ENCODE measurements at places on chromosomes 4 and X. TPM values are rescaled to one million over a fixed set of nuclear protein-coding genes. Genes with fewer than 3 reads are reported as not detected.

DNA sequence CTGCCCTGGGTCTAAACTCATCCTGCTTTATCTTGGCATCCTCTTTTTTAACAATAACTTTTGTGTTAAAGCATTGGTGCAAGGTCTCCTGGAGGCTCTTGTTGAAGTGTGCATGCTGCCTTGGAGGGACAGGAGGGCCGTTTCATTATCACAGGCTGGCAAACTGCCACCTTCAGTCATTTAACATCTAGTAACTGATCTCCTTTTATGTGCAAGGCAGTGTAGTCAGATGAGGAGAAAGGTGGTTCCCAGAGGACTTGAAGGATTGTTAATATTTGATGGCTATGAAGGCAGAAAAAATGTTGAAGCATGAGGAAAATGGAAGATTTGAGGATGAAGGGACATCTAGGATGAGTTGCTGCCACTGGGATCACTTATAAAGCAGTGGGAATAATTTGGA lies 439.4 kb downstream of the RAPGEF2 start:
- H3K27me3 ChIP-seq, result no peaks in the 10 kb centered on the region
- no peak overlapping the region for H3K4me3 ChIP-seq
- no peak overlapping the region for H3K27ac ChIP-seq

- H3K4me3 ChIP-seq, result no peak overlapping the region
- H3K27ac ChIP-seq, result no peak overlapping the region
- no peaks in the 10 kb centered on the region for H3K27me3 ChIP-seq
Measured at GRCh38 chrX:57900975-57901374, 9.3 kb downstream of the ZXDA start.

DNA sequence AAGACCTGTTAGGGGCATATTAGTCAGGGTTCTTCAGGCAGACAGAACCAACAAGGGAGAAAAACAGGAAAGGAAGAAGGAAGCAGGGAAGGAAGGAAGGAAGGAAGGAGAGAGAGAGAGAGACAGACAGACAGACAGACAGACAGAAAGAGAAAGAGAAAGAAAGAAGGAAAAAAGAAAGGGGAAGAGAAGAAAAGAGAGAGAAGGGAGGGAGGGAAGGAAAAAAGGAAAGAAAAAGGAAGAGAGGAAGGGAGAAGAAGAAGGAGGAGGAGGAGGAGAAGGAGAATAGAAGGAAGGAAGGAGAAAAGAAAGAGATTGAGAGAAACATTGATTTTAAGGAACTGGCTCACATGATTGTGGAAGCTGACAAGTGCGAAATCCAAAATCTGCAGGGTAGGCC lies 89.0 kb downstream of the DHX15 start:
- H3K27ac ChIP-seq, result no peak overlapping the region
- peaks cover 5% of the 10 kb centered on the region for H3K27me3 ChIP-seq
- DNase-seq, result no peak
- H3K4me1 ChIP-seq, result no peaks in the 10 kb centered on the region

DNA sequence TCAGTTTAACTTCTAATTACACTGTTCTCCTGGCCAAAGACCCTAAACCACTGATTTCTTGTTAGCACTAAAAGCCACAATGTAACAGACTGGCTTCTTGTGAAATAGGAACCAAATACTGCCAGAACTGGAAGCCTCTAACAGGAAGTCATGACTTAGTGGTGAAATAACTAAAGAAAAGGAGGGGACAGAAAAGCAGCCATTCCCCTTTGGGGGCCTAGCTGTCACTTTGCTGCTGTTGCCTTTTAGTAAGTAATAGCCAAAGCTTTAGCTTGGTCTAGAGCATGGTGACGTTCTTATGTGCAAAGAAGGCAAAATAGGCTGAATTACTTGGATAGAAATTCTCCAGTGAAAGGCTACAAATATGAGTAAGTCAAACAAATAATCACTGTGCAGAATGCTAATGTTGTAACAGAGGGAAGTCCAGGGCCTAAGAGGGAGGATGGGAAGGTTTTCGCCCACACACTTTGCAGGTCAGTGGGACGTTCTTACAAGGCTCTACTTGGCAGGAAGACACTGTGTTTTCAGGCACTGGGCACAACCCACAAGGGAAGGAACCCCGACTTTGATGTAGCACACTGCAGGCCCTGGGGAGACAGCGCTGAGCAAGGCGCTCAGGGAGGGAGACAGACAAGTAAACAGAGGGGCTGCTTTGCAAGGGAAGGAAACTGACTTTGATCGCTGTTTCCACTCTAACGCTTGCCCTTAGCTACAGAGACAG lies 16.7 kb downstream of the GAB3 start:
- peak overlapping the region; percentile 77 for H3K4me3 ChIP-seq
- H3K4me1 ChIP-seq, result peaks cover 94% of the 10 kb centered on the region
- no peak for DNase-seq
- peaks cover 17% of the 10 kb centered on the region for H3K36me3 ChIP-seq
- H3K27ac ChIP-seq, result peak overlapping the region; percentile 96

DNA sequence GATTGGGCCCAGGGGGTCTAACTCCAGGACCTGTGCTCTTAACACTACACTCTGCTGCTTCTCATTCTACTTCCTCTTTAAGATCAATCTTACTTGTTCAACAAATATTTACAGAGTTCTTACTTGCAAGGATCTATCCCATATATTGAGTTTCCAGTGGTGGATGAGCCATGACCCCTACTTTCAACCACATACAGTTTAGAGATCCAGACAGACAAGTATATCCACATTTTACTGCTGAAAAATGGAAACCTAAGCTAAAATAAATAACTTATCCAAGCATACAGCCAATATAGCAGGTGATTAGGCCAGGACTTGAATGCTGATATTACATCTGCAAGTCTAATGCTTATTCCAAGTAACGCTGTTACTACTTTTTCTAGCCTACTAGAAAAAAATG lies 18.7 kb downstream of the TMEM150C start:
- H3K27ac ChIP-seq, result no peak overlapping the region
- no peak overlapping the region for H3K4me3 ChIP-seq
- no peaks in the 10 kb centered on the region for H3K4me1 ChIP-seq
- no peak for DNase-seq
- peaks cover 5% of the 10 kb centered on the region for H3K27me3 ChIP-seq
- no peaks in the 10 kb centered on the region for H3K36me3 ChIP-seq

ITM2A gene
- 114 TPM for total RNA-seq

CHRDL1 gene
- total RNA-seq, result not detected

- peaks cover 10% of the 10 kb centered on the region for H3K27me3 ChIP-seq
- DNase-seq, result no peak
- H3K36me3 ChIP-seq, result peaks cover 1% of the 10 kb centered on the region
- no peak overlapping the region for H3K27ac ChIP-seq
- H3K4me3 ChIP-seq, result no peak overlapping the region
Measured at GRCh38 chr4:37693450-37694190, 7.4 kb upstream of the RELL1 start.

PPM1K gene
- 39.5 TPM for total RNA-seq

DNA sequence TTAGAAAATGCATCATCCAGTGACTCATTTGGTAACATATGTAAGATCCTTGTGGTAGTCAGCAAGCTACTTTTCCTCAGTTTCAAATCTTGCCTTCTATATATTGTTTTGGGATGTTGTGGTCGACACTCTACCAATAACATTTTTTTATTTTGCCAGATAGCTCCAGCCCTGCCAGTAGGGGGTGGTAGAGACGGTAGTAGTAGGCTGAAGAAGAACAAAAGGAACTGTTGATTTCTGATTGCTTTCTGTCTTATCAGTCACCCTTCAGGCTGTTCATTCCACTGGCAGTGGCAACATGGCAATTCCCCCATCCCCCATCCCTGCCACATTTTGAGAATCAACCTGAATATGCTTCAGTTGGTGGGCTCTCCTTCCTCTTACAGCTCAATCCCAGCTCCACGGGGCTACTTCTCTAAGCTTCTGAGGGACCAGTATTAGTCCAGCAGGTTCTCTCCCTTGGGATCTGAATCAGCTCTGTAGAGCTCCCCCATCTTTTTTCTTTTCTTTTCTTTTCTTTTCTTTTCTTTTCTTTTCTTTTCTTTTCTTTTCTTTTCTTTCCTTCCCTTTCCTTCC lies 171.5 kb upstream of the VEGFC start:
- H3K4me1 ChIP-seq, result no peaks in the 10 kb centered on the region
- no peaks in the 10 kb centered on the region for H3K27me3 ChIP-seq
- no peak overlapping the region for H3K27ac ChIP-seq

DNA sequence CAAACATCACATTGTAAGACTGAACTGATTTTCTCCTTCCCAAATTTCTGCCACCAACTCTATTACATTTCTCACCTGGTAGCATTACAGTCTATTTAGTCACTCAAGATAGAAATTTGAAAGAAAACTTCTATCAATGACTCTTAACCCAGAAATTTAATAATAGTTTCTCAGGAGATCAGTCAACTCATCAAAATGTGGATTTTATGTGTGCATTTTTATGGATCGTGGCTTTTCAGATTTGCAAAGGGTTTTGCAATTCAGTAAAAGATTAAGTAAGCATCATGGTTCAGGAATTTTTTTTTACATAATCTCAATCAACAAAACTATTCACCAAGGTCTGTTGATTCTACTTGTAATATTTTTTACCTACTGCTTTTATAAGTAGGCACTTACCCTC lies 111.1 kb downstream of the CFAP299 start:
- DNase-seq, result no peak
- peaks cover 1% of the 10 kb centered on the region for H3K27me3 ChIP-seq
- H3K27ac ChIP-seq, result no peak overlapping the region
- no peaks in the 10 kb centered on the region for H3K4me1 ChIP-seq

- no peak for DNase-seq
- H3K4me1 ChIP-seq, result no peaks in the 10 kb centered on the region
- H3K36me3 ChIP-seq, result peaks cover 5% of the 10 kb centered on the region
- H3K4me3 ChIP-seq, result no peak overlapping the region
- no peaks in the 10 kb centered on the region for H3K27me3 ChIP-seq
Measured at GRCh38 chr4:48639807-48640206, 140.3 kb downstream of the FRYL start.

GLRA3 gene
- not detected for total RNA-seq

TLR2 gene
- total RNA-seq, result 1.0 TPM

GRCh38 chrX:46634577-46634976 lies 61.0 kb downstream of the CHST7 start:
- DNase-seq, result no peak
- peaks cover 43% of the 10 kb centered on the region for H3K4me1 ChIP-seq
- peaks cover 31% of the 10 kb centered on the region for H3K36me3 ChIP-seq

S100P gene
- total RNA-seq, result 1.9 TPM

DNA sequence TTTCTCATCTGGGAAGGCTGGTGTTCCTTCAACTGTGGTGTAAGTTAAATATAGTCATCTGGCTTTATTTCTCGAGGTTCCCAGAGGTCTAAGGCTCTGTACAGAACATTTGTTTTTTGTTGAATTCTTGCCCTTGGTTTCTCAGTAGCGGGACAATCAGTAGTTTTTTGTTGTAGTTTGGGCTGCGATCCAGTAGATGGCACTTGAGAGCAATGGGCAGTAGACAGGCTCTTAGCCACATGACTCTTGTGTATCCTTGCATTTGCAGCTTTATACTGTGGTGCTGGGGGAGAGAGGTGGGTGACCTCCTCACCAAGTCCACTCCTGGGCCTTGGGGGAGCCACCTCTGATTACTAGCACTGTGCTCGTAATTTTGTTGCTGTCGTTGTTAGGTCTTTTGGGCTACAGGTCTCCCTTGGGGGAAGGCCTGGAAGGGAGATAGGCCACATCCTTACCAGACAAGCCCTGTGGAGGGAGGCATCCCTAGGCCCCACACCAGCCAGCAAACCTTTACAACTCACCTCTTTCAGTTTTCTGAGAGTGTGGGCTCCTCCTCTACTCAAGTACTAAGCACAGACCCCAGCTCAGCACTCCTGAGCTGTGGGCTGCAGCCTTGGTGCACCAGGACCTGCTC lies 8.1 kb downstream of the ETDB start:
- no peak overlapping the region for H3K4me3 ChIP-seq
- peak; percentile 26 for DNase-seq
- no peak overlapping the region for H3K27ac ChIP-seq
- H3K36me3 ChIP-seq, result no peaks in the 10 kb centered on the region
- H3K27me3 ChIP-seq, result peaks cover 25% of the 10 kb centered on the region
- peaks cover 13% of the 10 kb centered on the region for H3K4me1 ChIP-seq

DNA sequence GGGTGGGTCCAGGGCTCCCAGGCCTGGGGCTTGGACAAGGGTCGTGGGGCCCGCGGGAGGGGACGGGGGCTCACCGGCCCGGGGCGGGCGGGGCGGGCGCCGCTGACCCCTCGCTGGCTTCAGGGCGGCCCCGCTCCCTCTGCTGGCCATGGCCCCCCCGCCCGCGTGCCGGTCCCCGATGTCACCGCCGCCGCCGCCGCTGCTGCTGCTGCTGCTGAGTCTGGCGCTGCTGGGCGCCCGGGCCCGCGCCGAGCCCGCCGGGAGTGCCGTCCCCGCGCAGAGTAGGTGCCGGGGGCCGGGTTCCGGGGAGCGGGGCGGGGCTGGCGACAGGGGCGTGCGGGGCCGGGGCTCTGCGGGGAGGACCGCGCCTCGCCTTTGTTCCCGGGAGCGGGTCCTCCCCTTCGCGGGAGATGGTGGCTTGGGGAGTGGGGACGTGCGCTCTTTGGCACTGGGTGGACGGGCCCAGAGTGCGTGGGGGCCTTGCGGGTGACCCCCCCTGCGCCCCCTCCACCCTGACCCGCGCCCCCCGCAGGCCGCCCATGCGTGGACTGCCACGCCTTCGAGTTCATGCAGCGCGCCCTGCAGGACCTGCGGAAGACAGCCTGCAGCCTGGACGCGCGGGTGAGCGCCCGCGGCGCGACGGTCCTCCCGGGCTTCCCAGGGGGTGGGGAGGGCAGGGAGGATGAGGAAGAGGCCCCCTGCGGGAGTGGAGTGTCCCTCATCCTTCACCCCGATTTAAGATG lies 16.8 kb upstream of the NAT8L start:
- DNase-seq, result peak; percentile 31
- H3K36me3 ChIP-seq, result no peaks in the 10 kb centered on the region
- peaks cover 23% of the 10 kb centered on the region for H3K27me3 ChIP-seq
- peaks cover 7% of the 10 kb centered on the region for H3K4me1 ChIP-seq
- H3K4me3 ChIP-seq, result peak overlapping the region; percentile 80

DNA sequence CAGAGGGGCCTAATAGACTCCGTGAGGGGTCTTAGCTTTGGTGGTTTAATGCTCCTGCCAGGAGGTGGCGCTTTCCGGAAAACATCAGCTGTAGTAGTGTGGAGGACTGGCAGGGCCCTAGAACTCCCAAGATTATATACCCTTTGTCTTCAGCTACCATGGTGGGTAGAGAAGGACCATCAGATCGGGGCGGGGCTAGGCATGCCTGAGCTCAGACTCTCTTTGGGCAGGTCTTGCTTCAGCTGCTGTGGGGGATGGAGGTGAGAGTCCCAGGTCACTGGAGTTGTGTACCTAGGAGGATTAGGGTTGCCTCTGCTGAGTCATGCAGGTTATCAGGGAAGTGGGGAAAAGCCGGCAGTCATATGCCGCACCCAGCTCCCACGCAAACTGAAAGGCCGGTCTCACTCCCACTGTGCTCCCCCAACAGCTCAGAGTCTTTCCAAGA lies 63.0 kb upstream of the AGA start:
- H3K4me3 ChIP-seq, result no peak overlapping the region
- no peaks in the 10 kb centered on the region for H3K36me3 ChIP-seq
- H3K4me1 ChIP-seq, result peaks cover 8% of the 10 kb centered on the region

All from activated T-helper 1 cell treated with anti-CD3 and anti-CD28 coated beads, Interleukin-12 subunit alpha, Interleukin-12 subunit beta, Interleukin-2, Interleukin-4 antibody, amounts not matched to agents 30 ng/mL and 10 ng/mL and 1 ng/mL, durations not matched to agents 14 hours and 24 hours and 36 hours (primary cell).